Femur (tissue), 1 donor: ENCODE measurements at places on chromosomes 1 and 21.

GRCh38 chr1:211511947-211512346 lies 20.0 kb upstream of the RD3 start:
- DNase-seq = peak; percentile 58

DNA sequence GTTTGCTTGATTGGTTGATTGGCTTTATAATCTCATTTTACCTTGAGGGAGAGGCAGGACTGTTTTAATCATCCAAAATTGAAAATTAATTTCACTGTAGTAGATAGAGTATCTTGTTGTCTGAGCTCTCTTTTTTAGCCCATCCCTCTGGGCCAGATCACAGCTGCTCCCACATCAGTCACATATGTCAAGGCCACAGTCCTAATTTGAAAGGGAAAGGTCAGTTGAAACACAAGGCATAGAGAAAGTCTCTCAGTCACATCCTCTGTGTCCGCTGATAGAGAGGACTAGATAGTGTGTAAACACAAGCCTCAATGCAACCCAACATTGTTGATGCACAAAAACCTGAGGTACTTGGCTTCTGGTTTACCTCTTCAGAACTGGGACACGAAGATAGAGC lies 6.8 kb downstream of the C1orf74 start:
- no peak for DNase-seq

DNA sequence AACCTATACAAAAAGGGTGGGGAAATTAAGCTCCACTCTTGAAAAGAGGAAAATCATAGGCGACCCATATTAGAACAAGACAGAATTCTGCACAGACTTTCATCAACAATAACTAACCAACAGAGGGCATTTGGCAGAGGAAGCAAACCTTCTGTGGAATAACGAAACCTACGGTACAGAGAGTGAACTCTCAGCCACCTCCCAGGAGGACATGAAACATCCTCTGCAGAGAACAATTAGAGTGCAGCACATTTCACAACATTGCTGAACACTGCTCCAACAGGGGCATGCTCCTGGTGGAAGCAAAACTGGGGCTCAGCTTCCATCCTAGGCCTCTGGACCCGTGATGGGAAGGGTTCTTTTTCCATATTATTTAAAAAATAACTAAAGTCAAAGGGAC lies 110.9 kb downstream of the KCNJ15 start:
- no peak for DNase-seq

DNA sequence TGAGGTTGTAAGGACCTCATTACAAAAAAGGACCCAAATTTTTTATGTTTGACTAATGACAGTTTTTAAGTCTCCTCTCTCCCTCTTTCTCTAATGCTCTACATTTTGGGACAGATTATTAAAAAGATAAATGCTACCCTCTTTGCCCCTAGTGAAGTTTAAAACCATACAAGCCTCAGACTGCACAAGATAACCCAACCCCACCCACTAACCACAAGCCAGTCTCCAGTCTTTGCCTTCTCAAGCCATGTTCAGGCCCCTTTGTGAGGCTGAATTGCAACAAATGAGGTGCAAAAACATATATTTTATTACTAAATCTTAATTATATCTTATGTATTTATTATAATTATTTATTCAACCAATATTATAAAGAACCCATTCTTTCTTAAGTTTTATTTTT lies 597.2 kb upstream of the BRINP3 start:
- no peak for DNase-seq

GRCh38 chr1:21818656-21819055 lies 6.6 kb downstream of the LDLRAD2 start:
- no peak for DNase-seq

- DNase-seq = no peak
These were observed 81.9 kb upstream of the POU3F1 start for GRCh38 chr1:38128511-38128910.

DNA sequence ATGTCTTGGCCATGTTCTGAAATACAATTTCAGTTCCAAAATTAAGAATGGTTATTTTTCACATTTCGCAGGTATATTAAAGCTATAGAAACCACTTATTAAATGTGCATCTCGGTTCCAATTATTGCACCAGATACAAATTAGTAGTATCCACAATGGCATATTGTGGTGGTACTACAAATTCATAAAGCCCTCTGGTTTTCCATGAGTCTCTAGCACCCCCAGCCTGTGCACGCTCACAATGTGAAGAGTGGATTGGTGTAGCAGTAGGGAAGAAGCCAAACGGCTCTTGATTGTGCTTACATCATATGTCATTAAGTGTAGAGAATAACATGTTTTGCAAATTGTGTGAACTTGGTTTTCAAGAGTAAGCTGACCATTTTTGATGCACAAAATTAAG lies 1.9 kb upstream of the BRINP3 start:
- DNase-seq = peak; percentile 20

DNA sequence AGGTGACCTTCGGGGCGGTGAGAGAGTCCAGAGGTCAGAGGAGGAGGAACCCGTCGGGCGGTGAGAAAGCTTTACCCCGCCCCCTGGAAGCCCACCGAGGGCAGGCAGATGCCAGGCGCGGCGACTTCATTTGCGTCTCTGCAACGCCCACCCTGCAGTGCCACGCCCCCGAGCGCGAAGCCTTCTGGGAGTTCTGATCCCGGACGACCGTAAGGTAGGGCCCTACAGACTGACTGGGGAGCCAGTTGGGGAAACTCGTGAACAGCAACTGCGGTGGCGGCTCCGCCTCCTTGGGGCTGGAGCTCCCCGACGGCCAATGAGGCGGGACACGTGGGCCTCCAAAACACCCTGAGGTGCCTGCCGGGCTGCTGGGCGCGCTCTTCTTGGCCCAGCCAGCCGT lies 46.0 kb upstream of the EDARADD start:
- no peak for DNase-seq
